Tibial nerve (tissue), 4 donors: ENCODE measurements at places on chromosomes 2 and 18. TPM values are rescaled to one million over a fixed set of nuclear protein-coding genes. Genes with fewer than 3 reads are reported as not detected.

DNA sequence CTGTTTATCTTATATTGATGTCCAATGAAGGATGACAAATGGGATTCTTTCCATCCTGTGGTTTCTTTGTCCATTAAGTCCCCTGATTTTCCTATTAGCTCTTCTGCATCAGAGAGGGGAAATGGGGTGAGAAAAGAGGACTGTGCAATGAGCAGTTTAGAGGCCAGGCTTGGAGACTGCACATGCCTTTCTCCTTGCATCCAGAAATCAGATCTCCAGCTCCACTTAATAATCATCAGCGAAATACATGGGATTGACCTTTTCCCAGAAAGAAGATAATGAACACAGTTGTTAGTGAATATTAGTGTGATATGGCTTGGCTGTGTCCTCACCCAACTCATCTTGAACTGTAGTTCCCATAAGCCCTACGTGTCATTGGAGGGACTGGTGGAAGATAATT, 697.4 kb downstream of the CBLN2 start:
- DNase-seq, result no peak

GRCh38 chr2:205017381-205017780, 472.1 kb downstream of the PARD3B start:
- no peak for DNase-seq

- no peak for DNase-seq
Observed at GRCh38 chr2:143375384-143375880, 246.2 kb downstream of the ARHGAP15 start.

The CXCR2 gene
- total RNA-seq, result not detected

The GCG gene
- total RNA-seq, result not detected

The TGIF1 gene
- 59.2 TPM for total RNA-seq
